ENCODE measurements at places on chromosomes 5 and 9.

GRCh38 chr9:35700942-35701341 is 11.2 kb upstream of the TPM2 start:
- DNase-seq = no peak

- DNase-seq = no peak
Observed at GRCh38 chr9:107744873-107745272, 255.3 kb upstream of the KLF4 start.

DNA sequence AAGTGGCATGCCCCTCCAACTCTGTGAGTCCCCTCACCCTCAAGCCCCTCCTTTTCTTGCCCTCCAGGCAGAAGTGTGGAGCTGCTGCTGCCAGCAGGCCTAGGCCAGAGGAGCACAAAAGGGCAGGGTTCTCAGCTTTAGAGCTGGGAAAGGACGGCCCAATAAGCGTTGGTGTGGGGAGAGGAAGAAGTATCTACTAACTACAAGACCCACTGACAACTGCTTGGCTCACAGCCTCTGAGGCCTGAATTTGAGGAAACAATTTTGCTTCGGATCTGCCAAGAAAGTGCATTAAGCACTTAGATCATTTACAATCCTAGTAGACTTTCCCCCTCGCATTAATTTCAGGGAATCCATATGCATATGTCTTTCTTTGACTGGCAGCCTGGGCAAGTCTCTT is 179.4 kb downstream of the SNX18 start:
- DNase-seq = no peak

DNA sequence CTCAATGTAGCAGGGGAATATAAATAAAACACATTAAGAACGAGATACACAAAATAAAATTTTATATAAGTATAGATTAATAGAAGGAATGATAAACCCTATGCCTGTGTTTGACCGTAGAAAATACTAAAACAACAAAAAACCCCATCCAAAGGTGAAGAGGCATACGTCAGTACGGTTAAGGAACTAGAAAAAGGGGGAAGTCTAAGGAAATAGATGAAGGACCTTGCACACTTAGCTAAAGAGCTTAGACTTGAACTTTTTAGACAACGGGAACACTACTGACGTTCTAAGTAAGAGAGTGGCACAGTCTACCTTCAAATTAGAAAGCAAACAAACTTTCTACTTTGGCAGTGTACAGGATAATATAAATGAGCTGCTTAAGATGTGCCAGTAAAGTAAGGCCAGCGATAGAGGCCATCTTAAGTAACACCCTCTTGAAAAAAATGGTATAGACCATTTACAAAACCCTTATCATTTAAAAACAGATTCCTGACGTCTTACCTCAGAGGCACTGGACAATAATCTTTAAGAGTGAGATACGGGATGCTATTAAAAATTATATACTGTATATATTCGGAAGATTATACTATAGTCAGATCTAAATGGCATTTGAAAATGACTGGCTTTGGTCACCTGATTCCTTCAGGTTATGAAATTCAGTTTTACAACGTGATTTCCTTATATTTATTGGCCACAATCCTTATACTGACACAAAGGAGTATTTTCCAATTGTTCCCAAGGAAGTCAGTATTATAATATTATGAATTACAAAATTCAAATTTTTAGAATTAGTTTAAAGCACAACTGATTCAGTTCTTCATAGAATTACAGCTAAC is 8.5 kb downstream of the PANK3 start:
- no peak for DNase-seq

- DNase-seq = no peak
Observed at GRCh38 chr5:127959152-127959764, 124.3 kb upstream of the SLC12A2 start.

All from activated CD8-positive, alpha-beta memory T cell treated with anti-CD3 and anti-CD28 coated beads, Interleukin-2, amount 50 U/mL, for 4 hours (primary cell).